ENCODE measurements at places on chromosomes 4 and X.
A peak's percentile ranks its signal among the peaks of the same experiment; 100 is the strongest.

DNA sequence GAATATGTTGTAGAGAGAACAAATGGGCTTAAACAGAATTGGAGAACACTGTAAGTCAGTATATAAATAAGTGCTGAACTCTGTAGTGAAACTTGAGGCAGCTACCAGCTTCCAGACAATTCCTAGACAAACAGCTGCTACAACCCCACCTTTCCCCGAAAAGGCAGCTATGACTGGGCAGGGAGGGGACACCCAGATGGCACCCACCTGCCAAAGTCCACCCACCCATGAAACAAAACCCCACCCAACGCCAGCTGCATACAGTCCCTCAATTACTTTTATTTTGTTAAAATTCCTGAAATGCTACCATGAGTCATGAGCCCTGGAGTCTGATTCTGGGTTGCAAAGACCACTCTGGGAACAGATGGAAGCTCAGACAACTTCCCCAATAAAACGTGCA lies 24.4 kb downstream of the RELL1 start:
- no peak for DNase-seq

DNA sequence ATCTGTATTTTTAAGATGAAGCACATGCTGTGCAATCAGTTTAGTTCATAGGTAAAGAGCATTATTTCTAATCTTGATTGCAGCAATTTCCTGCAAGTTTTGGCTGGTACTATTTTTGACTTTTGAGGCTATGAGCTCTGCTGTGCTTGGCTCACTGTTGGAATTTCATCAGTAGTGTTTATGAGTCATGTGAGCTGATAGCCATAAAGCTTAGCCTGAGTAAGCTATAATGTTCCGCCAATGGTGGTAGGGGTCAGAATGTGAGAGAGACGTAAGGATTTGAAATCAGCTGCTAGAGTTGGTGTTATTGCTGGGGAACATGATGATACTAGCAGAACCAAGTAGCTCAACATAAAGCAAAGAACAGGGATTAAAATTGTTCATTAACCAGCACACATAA lies 590.9 kb upstream of the GNPDA2 start:
- DNase-seq, result no peak

DNA sequence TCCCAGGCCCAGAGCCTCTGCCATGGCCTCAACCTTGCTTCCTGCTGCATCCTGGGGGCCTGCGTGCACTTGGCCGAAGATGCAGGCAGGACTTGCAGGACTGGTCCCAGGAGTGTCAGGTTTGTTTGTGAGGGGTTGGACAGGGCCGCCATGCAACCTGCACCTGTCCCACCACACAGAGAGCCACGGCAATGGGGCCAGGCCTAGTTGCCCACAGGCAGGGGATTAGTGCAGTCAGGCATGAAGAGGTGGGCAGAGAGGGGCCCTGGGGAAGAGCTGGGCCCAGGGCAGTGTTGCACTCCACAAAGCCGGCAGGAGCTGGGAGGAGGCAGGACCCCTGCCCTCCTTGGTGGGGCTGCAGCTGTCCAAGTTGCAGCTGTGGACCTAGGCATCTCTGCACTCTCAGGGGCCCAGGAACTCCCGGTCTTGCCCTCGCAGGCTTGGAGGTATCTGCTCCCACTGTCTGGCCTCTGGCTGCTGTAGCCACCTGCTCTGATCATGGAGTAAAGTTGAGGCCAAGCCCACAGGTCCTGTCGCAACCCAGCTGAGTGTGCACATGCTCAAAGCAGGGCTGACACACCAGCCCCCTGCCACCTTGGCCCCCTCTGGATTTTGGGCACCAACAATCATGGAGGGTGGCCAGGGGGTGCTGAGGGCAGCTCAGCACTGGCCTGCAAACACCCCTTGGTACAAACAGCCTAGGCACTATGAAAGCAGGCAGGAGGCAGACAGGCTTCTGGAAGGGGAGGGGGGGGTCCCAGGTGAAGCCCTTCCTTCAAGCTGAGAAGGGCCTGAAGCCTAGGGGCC lies 190.4 kb upstream of the PCDH10 start:
- peak; percentile 37 for DNase-seq

DNA sequence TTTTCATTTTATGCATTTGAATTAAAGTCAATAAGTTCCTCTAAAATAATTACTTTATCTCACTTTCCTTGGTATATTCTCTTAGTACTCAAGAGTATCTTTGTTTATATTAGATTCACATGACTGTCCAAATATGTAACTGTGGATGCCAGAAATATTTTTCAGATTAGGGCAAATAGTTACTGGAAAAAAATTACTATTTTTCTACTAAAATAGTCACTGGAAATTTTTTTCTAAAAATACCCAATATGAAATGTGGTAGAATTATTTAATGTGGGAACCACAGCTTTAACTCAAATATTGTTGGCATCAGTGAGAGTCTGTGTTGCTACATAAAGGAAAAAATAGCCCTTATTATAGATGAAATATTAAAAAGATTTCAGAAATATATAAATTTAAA lies 70.4 kb upstream of the NMU start:
- no peak for DNase-seq

- DNase-seq, result no peak
Measured at GRCh38 chrX:32966821-32967355, 244.5 kb downstream of the DMD start.

GRCh38 chrX:12777670-12778069 lies 13.5 kb upstream of the PRPS2 start:
- no peak for DNase-seq

GRCh38 chrX:131617182-131617581 lies 73.3 kb downstream of the OR13H1 start:
- DNase-seq, result no peak

- DNase-seq, result no peak
Measured at GRCh38 chrX:63818156-63818555, 33.1 kb upstream of the ARHGEF9 start.

DNA sequence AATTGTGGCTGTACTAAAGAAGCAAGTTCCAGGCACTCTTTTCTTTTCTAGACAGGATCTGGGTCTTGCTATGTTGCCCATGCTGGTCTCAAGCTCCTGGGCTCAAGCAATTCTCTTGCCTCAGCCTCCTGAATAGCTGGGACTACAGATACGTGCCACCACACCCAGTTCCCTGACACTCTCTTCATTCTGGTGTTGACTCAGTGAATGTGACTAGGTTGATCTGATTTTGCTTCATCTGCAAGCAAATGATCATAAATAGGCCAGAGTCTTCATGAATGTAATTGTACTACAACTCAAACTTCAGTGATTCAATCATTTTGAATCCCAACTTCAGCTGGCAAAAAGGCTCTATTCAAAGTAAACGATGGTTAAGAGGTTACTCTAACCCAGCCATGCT lies 78.5 kb downstream of the APBB2 start:
- no peak for DNase-seq

DNA sequence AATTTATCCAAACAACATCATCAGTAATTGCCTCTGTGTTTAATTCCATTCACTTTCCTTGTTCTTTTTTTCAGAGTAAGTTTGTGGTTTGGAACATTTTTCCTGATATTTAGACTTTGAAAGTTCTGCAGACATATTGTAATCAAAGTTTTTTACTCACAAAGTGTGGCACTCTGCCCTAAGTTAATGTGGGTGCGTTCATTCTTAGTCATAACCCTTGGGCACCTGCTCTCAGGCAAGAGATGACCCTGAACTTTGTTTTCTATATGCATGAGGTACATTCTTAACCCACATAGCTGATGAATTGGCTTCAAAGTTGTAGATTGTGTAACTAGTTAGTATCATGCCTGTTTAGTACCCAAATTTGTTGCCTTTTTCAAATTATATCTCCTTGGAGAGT lies 424.3 kb downstream of the GRXCR1 start:
- DNase-seq, result no peak

DNA sequence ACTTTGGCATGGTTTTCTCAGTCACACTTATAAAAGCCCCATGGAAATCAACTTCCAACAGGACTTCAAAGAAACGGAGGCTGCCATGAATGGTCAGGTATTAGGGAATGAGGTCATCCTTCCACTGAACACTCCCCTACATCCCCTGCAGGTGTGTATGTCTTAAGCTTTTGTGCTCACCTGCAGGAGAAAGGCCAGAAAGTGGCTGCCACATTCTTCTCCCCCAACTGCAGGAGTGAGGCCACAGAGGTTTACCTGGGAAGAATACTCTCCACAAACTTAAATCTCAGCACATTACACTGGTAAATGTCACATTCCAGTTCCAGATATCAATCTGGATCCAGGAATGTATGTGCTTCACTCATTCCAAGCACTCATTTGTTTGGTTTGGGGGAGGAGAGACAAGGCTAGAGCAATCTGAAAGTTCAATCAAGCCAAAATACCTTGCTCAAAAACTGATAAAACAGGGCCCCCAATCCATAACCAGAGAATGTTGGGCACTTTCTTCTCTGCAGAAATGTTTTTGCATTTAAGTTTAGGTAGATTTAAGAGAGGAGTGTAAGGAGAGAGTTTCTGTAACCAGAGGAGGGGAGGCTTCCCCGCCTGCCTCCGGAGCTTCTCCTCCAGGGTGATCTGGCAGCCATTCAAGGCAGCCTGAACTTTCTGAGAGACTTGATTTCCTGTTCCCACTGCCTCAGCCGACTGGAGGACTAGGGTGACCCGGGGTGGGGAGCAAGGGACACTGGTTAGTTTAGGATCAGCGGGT lies 15.4 kb downstream of the FAM9C start:
- DNase-seq, result no peak

GRCh38 chrX:19630228-19630627 lies 114.9 kb upstream of the MAP3K15 start:
- DNase-seq, result no peak

DNA sequence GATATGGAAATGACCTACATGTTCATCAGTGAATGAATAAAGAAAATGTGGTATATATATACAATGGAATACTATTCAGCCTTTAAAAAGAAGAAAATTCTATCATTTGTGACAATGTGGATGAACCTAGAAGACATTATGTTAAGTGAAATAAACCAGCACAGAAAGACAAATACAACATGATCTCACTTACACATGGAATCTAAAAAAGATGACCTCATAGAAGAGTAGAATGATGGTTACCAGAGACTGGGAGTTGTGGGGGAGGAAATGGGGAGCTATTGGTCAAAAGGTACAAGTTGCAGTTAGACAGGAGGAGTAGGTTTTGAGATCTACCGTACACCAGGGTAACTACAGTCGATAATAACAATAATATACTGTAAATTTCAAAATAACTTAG lies 51.5 kb downstream of the WNK3 start:
- DNase-seq, result no peak

GRCh38 chr4:124833831-124834505 lies 121.4 kb upstream of the ANKRD50 start:
- DNase-seq, result no peak

DNA sequence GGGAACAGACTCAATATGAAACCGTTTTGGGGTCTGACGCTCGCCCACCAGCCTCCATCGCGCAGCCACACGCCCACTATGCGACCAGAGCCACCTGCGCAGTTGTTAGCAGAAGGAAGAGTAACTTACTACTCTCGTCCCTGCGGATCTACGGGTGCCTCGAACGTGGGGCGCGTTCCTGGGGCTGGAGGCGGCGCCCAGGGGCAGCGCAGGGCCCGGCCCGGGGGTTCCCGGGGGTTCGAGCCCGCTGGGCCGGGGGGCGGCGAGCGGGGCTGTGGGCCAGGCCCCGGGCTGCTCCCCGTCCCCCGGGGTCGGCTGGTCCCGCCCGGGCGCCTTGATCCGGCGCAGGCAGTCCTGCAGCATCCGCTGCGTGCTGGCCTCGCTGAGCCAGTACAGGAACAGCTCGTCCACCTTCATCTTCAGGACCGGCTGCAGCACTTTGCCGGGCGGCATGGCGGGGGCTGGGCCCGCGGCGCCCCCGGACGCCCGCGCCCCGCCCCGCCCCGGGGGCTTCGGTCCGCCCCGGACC lies 404 bp downstream of the PPP2R3B start:
- DNase-seq, result no peak

DNA sequence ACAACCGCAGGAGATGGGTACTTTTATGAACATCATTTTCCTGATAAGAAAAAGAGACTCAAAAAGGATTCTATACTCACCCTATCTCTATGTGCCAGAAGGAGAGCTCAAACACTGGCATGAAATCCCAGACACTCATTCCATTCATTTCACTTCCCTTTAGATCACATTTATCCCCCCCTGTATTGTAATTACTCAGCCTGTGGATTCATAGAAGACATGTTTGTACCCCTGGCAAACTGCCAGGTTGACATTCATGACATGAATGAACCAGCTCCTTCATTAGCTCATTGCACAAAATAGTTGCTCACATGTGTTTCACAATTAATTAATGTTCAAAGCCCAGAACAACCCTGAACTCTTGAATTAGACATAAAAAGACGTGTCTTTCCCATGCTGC lies 4.9 kb downstream of the SMR3A start:
- DNase-seq, result no peak

GRCh38 chr4:53721263-53721662 lies 130.0 kb upstream of the LNX1 start:
- no peak for DNase-seq

GRCh38 chr4:176874721-176875445 lies 82.2 kb upstream of the VEGFC start:
- DNase-seq, result no peak

DNA sequence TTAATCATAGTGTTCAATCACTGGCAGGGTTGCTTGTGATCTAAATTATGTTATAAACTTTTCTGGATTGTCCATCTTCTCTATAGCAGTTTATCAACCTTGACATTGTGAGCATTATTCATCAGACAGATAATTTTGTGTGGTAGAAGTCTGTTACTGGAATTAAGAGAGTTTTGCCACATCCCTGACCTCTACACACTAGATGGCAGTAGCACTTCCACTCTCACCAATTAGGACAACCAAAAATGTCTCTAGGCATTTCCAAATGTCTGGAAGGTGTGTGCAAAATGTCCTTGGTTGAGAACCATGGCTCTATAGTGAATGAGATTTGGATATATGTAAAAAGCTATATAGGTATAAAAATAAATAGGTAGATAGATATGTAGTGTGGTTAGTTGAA lies 324.1 kb upstream of the FAM47C start:
- no peak for DNase-seq

GRCh38 chr4:139599076-139599475 lies 43.1 kb upstream of the SETD7 start:
- DNase-seq, result no peak

GRCh38 chr4:8348071-8348470 lies 78.5 kb downstream of the HTRA3 start:
- no peak for DNase-seq

GRCh38 chr4:79348405-79348804 lies 22.5 kb upstream of the NAA11 start:
- no peak for DNase-seq

GRCh38 chr4:186724864-186725468 lies 1.3 kb upstream of the FAT1 start:
- DNase-seq, result no peak

DNA sequence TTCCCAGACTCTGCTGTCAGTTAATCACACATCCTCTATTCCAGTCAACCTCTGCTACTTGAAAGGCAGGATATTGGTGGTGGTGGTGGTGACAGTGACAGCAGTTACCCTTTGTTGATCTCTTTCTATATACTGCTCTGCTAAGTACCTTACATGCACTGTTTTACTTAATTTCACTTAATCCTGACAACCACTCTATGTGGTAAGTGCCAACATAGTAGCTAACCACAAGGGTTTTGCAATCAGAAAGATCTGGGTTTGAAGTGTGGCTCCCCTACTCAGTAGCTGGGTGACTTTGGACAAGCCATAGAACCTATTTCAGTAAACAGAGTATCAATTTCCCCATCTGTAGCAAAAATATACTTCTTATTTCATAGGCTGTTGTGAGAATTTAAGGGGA lies 24.2 kb upstream of the F9 start:
- no peak for DNase-seq

Data from CD4-positive, alpha-beta memory T cell (primary cell).